Stimulated activated CD4-positive, alpha-beta T cell treated with anti-CD3 and anti-CD28 coated beads, Interleukin-2, amount 100 ng/mL, for 24 hours (primary cell): ENCODE measurements at places on chromosomes 7 and 10.

GRCh38 chr7:33881316-33881715 lies 24.0 kb upstream of the BMPER start:
- no peak for DNase-seq

- DNase-seq, result no peak
Observed at GRCh38 chr7:101205901-101206664, 5.2 kb upstream of the MOGAT3 start.

GRCh38 chr10:86253091-86254072 lies 113.2 kb downstream of the GRID1 start:
- DNase-seq, result no peak

- no peak for DNase-seq
Observed at GRCh38 chr10:61286686-61287085, 166.5 kb downstream of the TMEM26 start.

GRCh38 chr7:1925973-1926907 lies 256.2 kb downstream of the ELFN1 start:
- no peak for DNase-seq

GRCh38 chr7:40419806-40420205 lies 285.0 kb downstream of the SUGCT start:
- no peak for DNase-seq

- no peak for DNase-seq
Observed at GRCh38 chr10:31157123-31158010, 125.7 kb upstream of the ZNF438 start.

DNA sequence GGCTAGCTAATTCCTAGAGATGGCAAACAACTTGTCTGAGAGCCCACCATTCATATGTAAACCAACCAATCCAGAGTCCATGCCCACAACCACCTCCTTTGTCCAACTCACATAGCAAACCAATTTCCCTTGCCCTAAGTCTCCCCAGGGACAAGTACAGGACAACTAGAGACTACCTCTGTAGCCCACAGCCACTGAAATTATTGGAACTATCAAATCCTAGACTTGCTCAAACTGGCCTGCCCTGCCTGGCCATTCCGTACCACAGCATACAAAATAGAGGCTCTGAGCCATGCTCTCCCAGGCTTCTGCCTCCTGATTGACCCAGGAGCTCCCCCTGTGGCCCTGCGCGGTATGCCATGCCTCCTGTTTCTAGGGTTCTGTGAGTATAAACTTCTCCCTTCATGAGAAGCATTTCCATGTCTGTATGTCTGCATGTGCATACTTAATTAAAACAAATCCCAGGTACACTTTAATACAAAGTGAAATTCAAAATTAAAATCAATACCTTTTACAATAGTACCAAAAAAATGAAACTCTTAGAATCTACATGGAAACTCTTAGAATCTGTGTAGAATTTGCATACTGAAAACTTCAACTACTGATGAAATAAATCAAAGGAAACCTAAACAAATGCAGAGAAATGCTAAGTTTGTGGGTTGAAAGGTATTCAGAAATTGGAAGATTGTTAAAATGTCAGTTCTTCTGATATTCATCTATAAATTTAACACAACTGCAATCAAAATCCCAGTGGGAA lies 4.0 kb upstream of the HECW1 start:
- peak; percentile 77 for DNase-seq

DNA sequence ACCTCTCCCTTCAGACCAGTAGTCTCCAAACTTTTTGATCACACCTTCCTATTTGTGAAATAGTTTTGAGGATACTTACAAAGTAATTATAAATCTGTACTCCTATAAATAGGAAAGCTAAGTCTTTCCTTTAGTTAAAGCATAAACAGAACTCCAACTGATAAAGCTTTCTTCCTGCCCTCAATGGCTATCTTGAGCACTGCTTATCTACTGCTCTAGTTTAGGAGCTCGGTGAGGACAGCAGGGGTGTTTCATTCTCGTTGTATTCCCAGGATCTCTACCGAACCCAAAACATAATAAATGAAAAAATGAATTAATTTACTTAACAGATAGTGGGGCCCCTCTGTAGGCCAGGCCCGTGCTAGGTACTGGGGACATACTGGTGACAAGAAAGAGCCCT lies 17.7 kb downstream of the SORBS1 start:
- no peak for DNase-seq

DNA sequence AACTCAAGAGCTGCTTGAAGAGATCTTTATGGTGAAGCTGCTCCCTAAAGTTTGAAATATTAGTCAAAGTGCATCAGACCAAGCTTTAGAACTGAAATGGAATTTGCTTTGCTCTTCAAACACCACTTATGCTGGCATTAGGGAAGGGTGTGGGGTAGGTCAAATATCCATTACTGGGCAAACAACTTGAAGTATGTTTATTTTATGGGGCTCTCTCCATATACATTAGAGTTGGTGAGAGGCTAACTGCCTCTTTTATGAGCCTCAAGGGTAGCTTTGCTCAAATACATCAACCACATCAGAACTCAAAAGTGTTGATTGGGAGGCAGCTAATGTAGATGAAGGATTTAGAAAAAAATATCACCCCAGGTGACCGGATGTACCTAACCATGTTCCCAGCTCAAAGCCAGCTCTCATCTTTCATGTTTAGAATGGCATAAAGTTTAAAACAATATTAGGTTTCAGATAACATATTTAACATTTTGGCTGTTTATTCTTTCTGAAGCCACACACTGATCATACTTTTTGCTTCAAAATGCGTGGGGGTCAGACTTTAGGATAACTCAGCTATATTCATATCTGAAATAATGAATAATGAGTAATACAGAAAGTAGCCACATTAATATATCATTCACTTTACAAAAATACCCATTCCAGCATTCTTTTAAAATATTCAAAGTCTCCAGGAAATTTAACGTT lies 318.6 kb downstream of the PTEN start:
- DNase-seq, result no peak

DNA sequence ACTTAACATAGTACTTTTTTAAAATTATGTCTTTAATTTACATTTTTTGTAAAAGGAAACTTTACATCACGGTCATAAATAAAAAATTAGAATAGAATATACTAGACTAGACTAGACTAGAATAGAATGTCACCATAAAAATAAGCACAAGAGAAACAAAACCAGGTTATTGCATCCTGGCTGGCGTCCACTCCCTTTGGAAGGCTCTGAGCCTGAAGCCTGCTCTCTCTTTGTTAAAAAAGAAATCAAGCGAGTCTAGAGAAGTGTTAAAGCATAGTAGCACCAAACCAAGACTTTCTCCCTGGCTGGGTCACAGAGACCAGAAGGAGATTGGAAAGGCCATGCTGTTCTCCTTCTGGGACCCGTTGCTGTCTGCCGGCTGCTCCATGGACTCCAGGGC lies 104.6 kb downstream of the C10orf105 start:
- no peak for DNase-seq

GRCh38 chr7:148379677-148380076 lies 210.9 kb upstream of the C7orf33 start:
- DNase-seq, result no peak

GRCh38 chr7:142855756-142856564 lies 1.1 kb downstream of the EPHB6 start:
- DNase-seq, result no peak

DNA sequence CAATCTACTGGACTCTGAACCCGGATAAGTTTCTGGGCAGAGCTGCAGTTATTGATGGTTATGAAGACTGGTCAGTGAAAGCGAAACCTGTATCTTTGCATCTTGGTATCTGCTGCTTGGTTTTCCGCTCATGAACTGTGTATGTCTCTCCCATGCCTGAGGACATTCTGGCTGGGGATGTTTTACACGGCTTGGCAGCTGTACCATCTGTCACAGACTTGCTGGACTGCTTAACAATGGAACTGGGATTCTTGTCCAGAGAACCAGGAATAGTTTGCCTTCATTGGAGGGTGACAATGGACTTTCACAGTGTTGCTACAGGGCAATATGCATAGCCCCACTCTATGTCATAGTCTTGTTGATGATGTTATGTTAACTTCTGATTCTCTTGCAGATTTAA lies 119.9 kb upstream of the TMEM106B start:
- DNase-seq, result no peak

- no peak for DNase-seq
Observed at GRCh38 chr7:114942446-114943175, 20.7 kb downstream of the MDFIC start.
